Left ventricle myocardium inferior (tissue), 1 donor: ENCODE measurements at places on chromosomes 6 and 20.
A peak's percentile ranks its signal among the peaks of the same experiment; 100 is the strongest.

GRCh38 chr20:50562262-50562701 is 52.1 kb downstream of the PTPN1 start:
- no peak for DNase-seq

DNA sequence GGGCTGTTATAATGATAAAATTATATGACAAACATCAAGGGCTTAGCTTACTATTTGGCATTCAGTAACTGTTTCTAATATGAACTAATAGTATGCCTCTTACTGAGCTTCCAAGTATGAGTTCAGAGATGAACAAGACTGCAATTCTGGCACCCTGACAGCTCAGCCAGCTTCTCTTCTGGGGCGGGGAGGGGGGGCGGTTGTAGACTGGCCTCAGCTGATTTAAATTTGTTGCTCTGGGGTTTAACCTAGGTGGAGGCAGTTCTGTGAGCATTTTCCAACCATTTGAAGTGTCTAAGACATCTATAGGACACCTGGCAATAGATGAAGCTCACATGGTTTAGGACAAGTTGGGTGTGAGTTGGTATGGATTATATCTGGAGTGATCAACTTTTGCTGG is 401.9 kb downstream of the QKI start:
- no peak for DNase-seq

GRCh38 chr20:36989797-36990196 is 38.3 kb upstream of the SAMHD1 start:
- DNase-seq, result peak; percentile 18

DNA sequence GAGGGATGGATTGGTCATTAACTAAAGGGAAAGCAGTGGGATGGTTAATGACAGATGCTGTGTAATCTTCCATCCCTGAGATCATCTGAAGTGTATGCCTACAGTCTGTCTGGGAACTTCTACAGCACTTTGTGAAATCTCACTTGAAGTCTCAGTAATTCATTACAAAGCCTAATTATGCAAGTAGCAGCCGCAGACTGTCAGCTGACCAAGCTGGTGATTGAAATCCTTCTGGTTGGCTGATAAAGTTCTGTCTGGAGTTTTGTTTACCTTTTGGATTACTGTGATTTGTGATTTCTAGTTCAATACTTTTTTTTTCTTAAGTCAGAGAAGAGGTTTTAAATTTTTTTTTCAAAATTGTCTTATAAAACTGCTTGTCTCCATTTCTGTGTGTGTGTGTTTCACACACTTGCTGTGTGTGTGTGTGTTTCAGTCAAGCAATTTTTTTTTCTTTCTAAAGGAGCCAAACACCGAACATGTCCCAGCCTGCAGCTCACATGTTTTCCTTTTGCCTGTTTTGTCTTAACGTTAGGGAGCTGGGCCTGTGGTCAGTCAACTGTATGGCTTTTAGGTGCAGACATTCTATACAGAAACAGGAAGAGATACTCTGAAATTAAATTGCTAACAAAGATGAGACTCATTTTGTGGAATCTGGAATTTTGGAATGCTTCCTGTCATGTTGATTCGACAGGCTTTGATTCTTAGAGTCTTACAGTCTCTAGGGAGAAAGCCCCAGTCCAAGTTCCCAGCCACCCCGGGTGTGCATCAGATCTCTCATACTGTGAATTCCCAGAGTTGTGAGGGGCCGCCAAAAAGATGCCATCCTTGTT is 28.5 kb upstream of the ADGRF4 start:
- DNase-seq, result no peak

DNA sequence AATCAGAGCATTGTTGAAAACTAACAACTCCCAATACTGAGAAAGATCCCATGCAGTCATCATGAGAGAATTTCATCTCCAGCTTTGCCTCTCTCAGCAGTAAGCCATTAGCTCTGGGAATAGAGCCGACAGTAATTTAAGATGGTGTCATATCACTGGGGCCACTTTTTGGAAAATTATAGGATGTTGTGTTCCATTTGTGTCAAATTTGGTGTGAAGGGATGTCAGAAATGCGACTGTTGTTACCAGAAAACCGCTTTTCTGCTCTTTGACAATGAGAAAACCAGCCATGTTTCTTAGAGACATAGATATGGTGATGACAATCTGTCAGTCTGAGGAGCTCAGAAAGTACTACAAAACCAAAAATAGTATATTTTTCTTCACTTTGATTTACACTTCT is 106.3 kb upstream of the KHDRBS2 start:
- DNase-seq, result no peak

DNA sequence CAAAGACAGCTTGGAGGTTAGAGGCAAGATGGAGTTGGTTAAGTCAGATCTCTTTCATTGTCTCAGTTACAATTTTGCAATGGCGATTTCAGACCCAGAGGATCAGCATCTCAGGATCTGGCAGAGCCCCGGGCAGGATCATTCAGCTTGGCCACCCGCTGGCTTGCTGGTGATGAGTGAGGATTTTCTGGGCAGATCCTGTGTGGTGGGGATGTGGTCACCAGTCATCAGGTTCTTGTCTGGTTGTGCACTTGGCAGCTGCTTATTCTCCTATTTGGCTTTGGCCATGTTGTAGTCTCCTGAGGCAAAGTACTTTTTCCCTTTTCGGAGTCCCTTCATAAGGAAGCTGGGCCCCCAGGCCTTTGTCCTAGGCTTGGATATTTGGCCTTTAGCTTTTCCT is 953.9 kb downstream of the KIF16B start:
- DNase-seq, result no peak

DNA sequence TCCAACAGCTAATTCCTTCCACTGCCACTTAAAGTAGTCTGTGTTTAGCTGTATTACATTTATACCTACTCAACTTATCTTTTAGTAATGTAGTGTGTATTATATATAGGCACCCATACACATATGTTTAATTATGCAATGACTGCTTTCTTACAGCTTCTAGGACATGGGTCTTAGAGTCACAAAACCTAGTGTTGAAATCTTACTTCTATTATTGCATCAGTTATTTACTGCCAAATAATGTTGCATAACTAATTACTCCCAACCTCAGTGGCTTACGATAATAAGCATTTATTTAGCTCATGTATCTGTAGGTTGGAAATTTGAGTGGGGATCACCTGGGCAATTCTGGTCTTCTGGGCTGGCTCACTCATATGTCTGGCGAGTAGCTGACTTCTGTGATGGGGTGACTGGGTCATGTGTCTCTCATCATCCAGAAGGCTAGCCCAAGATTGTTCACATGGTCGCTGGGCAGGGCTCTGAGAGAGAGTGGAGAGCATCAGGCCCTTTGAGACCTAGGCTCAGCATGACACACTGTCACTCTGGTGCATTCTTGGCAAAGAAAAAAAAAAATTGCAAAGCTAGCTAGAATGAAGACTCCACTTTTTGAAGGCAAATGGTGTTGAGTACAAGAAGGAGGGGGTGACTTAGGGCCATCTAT is 187.0 kb downstream of the PLCB1 start:
- no peak for DNase-seq

DNA sequence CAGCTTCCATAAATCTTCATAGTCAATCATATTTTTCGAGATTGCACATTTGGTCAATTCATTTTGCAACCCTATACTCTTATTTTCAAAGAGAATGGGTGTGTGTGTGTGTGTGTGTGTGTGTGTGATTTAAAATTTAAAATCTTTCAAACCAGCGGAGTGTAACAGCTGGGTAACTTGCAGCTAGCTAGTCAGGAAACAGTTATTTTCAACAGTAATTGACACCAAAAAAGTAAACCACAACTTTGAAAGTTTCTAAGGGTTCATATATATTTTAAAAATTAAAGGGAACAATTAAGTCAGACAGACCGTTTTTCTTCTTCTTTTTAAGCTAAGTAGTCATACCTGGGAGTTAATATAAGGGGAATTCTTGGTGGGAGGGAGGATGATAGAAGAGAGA is 57.0 kb downstream of the PRR18 start:
- DNase-seq, result no peak

- DNase-seq, result no peak
Observed at GRCh38 chr6:133047065-133047665, 194.0 kb upstream of the EYA4 start.

DNA sequence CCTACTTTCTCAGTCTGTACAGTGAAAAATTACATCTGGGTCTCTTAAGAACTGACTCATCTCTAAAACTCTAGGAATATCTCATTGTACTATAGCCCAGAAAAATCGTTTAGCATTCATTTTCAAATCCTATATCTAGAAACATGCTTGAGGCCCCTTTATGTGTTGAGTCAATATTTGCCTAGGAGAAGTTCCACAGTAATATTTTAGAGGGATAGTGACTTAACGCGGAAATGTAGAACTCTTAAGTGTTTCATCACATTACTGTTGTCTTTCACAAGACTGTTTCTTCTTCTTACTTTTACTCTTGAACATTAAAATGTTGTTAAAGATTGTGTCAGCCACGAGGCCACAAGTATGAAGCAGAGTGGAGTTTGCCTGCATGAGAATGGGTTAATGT is 23.0 kb upstream of the MYLIP start:
- no peak for DNase-seq

GRCh38 chr6:82711105-82711827 is 347.6 kb downstream of the TPBG start:
- no peak for DNase-seq

GRCh38 chr6:64803470-64804166 is 903.4 kb downstream of the EYS start:
- no peak for DNase-seq
